ENCODE measurements at places on chromosomes 5 and 9.

DNA sequence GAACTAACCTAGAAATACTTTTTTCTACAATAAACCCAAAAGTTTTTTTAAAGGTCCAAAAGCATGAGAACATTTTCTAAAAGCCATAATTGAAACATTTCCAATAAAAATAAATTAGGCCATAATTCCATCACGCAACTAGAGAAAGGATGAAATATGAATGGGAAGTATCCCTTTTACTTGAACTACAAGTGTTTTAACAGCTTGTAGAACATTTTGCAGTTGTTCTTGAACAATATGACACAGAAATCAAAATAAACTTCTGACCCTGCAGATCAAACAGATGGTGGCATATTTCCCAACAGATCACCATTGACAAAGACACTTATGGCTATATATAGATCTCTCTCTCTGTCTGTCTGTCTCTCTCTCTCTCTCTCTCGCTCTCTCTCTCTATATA lies 624.4 kb downstream of the PSAT1 start:
- DNase-seq, result no peak

- no peak for DNase-seq
These were observed 273.2 kb upstream of the CDH9 start for GRCh38 chr5:27311544-27311943.

GRCh38 chr5:152607401-152608160 lies 202.5 kb upstream of the NMUR2 start:
- no peak for DNase-seq

- no peak for DNase-seq
These were observed 140.3 kb upstream of the FER start for GRCh38 chr5:108607421-108607820.

DNA sequence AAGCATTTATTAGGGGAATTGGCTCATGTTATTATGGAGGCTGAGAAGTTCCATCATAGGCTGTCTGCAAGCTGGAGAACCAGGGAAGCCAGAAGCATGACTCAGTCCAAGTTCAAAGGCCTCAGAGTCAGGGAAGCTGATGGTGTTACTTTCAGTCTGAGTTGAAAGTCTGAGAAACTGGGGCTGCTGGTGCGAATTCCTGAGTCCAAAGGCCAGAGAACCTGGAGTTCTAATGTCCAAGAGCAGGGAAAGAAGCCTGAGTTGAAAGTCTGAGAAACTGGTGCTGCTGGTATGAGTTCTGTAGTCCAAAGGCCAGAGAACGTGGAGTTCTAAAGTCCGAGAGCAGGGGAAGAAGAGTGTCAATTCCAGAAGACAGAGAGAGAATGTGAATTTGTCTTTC lies 641.1 kb downstream of the ISL1 start:
- no peak for DNase-seq

DNA sequence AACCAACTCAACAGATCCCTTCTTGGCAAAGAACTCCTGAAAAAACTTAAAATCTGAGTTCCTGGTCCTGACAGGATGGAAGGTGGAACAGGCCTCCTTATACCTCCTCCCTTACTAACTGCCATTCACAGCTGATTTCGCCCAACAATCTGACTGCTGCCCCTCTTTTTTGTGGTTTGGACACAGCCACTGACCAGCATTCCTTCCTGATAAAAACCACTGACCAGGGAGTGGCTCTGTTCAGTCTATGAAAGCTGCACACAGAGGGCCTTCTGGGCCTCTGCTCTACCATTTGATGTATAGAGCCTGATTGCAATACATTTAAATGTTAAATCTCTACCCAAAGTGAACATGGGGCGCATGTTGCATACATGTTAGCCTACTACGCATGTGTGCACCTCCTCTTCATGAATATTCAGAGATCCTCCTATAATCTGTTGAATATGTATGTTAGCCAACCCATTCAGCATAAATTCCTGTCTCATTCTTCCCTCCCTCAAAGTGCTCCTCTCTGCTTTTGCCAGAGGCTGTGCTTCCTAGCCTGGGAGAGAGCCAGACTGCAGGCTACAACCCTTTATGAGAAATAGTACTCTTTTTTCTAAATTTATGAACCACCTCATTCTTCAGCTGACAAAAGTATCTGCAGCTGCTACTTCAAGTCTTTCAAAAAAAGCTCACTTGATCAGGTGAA lies 93.7 kb upstream of the MRPS30 start:
- DNase-seq, result no peak

GRCh38 chr9:77866878-77867277 lies 164.7 kb downstream of the GNAQ start:
- DNase-seq, result no peak

DNA sequence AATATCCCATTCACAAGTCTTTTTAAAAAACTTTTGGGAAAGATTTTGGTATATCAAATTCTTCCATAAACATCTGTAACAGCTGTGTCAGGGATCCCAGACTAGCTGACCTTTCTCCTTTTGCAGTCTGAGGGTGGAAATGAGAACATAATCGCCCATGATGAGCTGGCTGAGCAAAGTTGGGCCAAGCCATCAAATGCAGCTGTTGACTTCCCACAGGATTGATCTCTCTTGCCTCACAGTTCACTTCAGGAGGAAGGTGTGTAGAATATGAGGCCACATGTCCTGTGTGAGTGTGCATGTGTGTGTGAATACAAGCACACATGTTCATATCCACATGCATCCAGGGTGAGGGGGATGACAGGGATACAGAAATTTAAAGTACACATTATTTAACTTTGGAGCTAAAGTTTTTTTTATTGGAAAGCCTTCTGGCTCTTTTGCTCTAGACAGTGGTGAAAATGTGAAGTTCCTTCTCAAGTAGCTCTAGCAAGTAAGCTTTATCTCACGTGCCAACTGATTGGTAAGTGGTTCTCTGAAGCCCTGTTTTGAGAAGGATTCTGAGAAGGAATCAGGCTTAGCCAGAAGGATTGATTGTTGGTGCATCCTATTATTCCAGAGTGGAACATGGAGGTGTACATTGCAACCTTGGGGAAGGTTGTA lies 468.8 kb upstream of the DMAC1 start:
- DNase-seq, result no peak

GRCh38 chr9:108130905-108131304 lies 641.3 kb upstream of the KLF4 start:
- no peak for DNase-seq

DNA sequence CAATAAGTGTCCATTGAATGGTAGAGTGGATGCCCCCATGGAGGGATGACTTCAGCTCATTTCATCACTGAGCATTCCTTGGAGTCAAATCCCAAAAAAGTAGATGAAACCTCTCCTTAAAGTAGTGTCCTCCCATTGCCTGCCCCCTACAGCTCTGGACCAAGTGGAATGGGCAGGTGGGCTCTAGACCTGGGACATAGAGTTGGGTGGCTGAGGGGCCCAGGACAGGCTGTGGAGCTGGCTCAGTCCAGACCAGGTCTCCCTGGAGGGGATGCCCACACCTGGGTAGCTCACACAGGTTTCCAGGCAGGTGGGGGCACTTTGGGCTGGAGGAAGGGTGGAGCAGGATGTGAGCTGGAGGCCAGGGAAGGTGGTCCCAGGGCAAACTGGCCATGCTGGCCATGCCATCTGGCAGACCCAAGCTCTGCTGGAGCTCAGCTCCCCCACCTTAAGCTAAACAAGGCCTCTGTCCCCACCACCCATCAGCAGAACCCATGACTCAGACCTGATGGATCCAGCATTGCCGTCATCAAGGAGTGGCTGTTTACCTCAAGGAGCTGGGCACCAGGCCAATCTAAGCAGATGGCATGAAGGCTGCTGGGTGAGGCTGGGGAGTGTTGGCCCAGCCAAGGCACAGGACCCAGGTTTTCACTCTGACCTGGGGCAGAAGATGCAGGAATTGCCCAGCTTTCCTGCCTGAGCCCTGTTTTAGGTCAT lies 6.2 kb upstream of the SPINK4 start:
- no peak for DNase-seq

GRCh38 chr5:9604416-9604815 lies 25.7 kb downstream of the TAS2R1 start:
- no peak for DNase-seq

DNA sequence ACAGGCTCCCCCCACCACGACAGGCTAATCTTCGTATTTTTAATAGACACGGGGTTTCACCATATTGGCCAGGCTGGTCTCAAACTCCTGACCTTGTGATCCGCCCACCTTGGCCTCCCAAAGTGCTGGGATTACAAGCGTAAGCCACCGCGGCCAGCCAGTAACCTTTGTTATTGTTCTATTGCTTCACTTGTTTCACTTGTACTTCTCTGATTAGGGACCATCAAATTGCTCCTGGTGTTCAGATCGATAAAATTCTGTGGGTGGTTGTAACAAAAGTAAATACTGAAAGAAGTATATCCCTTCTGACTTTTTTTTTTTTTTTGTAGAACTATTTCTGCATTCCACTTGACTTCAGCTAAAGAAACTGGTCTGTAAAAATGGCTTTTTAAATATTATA lies 445.5 kb upstream of the CDH10 start:
- no peak for DNase-seq

DNA sequence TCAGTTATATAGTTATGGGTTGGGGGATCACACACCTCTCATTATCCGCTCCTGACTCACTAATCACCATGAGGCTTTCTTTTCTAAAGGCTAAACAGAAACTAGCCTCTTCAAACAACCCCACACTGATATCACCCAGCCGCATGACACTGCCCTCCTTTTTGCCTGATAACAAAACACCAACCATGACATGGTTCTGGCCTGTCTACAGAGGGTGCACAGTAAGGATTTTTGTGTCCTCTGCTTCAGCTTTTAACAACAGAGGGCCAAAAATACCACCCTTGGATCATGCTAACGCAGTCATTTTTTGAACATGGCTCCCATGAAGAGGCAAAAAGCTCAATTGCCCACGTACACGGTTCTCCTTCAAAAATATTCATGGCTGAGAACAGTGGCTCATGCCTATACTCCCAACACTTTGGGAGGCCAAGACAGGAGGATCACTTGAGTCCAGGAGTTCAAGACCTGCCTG lies 4.0 kb downstream of the CMBL start:
- no peak for DNase-seq

DNA sequence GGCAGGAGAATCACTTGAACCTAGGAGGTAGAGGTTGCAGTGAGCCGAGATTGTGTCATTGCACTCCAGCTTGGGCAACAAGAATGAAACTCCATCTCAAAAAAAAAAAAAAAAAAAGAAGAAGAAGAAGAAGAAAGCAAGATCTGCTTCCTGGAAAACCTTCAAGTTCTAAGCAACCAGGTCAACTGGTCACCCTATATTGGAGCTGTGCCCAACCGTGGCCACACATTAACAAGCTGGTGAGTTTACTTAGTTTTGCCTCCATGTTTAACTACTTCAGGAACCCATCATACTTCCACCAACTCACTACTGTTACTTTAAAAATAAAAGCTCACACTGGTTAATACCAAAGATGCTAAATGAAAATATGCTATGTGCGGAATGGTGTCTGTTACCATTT lies 12.3 kb upstream of the SKP1 start:
- DNase-seq, result no peak

DNA sequence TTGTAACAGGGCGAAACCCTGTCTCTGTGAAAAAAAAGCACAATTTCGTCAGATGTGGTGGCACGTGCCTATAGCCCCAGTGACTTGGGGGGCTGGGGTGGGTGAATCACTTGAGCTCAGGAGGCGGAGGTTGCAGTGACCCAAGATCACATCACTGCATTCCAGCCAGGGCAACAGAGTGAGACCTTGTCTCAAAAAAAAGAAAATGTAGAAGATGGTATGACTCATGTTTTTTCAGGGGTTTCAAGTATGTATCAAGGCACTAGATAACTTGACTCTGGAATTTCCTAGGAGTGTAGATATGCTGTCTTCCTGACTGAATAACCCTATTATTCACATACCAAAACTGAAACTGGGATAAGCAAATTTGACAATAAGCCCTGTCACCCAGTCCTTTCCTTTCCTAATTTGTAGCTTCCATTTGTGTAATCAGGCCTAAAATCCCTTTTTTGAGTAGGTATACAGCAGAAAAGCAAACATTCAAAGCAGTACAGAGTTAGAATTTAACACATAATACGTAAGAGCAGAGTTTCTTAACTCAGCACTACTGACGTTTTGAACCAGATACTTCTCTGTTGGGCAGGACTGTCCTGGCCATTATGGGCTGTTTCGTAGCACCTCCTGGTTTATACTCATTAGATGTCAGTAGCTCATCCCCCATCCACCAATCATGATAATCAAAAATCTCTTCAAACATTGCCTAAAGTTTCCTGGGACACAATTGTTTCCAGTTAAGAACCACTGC lies 17.3 kb upstream of the ANKRD18B start:
- DNase-seq, result no peak

GRCh38 chr9:70805949-70806348 lies 315.5 kb downstream of the TRPM3 start:
- no peak for DNase-seq

DNA sequence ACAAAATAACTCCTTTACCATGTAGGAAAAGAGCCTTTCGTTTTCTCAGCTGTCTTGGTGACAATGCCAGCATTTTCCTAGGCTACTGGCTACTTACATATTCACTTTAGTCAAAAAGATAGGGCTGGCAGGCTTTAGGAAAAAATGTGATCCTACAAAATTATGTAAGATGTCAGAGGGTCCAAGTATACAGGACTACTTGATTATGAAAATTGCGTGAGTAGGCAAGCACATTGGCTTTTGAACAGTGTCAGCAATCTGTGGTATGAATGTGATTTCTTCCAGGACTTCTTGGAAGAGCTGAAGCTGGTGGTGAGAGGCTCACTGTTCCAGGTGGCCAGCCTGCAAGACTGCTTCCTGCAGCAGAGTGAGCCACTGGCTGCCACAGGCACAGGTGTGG lies 22.8 kb downstream of the THBS4 start:
- DNase-seq, result no peak

DNA sequence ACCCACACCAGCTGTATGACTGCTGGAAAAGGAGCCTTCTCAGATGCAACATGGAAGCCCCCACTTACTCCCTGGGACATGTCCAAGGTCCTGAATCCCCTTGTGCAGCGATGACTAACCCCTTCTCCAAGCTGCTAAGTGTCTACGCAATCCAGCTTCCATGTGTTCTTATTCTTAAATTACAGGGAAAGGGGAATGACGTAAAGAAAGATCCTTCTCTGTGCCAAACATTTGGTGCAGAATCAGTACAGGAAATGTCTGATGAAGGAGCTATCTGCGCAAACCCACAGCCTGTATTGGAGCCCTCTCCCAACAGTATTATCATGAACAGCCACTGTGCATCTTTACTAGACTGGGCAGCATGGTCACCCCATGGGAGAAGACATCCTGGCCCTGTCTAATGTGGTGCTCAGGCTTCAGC lies 183.2 kb downstream of the FRMD3 start:
- DNase-seq, result no peak

DNA sequence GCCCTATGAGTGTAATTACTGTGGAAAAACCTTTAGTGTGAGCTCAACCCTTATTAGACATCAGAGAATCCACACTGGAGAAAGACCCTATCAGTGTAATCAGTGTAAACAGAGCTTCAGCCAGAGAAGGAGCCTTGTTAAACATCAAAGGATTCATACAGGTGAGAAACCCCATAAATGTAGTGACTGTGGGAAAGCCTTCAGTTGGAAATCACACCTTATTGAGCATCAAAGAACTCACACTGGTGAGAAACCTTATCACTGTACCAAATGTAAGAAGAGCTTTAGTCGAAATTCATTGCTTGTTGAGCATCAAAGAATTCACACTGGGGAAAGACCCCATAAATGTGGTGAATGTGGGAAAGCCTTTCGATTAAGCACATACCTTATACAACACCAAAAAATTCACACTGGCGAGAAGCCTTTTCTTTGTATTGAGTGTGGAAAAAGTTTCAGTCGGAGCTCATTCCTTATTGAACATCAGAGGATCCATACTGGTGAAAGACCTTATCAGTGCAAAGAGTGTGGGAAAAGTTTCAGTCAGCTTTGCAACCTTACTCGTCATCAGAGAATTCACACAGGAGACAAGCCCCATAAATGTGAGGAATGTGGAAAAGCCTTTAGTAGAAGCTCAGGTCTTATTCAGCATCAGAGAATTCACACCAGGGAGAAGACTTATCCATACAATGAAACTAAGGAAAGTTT lies 9.9 kb downstream of the ZNF189 start:
- no peak for DNase-seq
